ENCODE measurements at places on chromosomes 1 and 21.
A peak's percentile ranks its signal among the peaks of the same experiment; 100 is the strongest.

DNA sequence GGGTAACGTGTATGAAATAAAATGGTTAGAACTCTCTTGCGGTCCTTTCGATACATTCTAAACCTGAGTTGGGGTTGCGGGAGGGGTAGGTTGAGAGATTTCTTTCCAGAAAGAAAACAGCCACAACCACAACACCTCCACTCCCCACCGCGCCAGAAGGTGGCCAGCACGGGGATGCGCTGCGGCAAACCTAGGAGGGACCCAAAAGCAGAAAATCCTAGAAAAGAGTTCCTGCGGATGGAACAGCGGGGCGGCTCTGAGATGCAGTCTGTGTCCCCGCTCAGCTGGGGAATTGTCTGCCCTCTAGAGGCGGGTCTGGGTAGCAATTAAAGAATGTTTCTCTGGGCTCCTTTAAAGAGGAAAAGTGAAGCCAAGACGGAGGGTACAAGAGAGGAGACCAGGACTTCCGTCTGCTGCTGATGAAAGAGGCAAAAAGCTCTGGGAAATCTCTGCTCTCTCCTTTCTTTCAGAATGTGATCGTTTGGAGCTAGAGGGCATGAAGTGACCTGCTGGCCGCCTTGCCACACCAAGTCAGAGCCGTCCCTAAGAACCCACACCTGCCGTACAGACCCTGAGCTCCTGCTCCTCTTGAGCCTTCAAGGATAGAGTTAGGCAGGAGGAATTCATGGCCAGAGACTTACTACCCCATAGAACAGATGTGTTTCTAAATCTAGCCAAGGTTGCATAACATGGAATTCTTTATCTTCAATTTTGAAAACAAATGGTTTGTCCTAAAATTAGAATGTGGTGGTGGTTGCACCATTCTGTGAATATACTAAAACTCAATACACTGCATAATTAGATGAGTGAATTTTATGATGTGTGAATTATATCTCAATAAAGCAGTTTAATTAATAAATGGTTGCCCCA is 46.5 kb upstream of the COA6 start:
- no peak for DNase-seq

GRCh38 chr1:27588256-27589232 is 15.4 kb downstream of the AHDC1 start:
- DNase-seq = no peak

GRCh38 chr1:31793586-31794285 is 22.1 kb downstream of the SPOCD1 start:
- no peak for DNase-seq

- DNase-seq = peak; percentile 49
Observed at GRCh38 chr1:245166471-245166885, 11.7 kb downstream of the KIF26B start.

DNA sequence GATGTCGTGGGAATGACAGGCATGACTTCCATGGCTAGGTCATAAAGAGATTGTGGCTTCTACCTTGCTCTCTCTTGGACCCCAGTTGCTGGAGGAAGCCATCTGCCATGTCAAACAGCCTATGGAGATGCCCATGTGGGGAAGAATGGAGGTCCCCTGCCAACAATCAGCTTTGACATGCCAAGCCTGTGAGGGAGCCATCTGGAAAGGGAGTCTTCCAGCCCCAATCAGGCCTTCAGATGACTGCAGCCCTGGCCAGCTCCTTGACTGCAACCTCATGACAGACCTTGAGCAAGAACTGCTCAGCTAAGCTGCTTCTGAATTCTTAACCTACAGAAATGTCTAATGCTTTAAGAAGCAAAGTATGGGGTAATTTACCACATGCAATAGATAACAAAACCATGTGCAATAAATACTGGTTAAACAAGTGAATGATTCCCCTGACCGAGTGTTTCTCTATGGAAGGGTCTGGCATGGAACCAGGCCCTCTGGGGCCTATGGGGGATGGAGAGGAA is 187.1 kb downstream of the HIVEP3 start:
- no peak for DNase-seq

DNA sequence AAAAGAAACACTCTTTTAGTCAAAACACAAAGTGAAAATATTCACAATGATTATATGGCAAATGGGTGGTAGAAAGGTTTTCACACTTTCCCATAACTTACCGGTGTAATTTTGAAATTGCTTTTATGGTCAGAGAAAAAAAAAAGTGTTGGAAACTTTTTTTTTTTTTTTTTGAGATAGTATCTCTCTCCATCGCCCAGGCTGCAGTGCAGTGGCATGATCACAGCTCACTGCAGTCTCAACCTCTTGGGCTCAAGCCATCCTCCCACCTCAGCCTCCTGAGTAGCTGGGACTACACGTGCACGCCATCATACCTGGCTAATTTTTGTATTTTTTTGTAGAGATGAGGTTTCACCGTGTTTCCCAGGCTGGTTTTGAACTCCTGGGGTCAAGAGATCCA is 3.3 kb downstream of the IFNGR2 start:
- no peak for DNase-seq

Measured in right lung (tissue), 10 donors.